ENCODE measurements at places on chromosomes 4 and X. TPM values are rescaled to one million over a fixed set of nuclear protein-coding genes. Genes with fewer than 3 reads are reported as not detected.

The CNGA1 gene
- total RNA-seq, result 0.17 TPM

The SLC10A4 gene
- 8.0 TPM for total RNA-seq

The GUF1 gene
- 8.4 TPM for total RNA-seq

The PAGE2B gene
- not detected for total RNA-seq

The SEC24D gene
- total RNA-seq, result 16.5 TPM

The PNMA6F gene
- total RNA-seq, result not detected

The NAA11 gene
- total RNA-seq, result not detected

The DSPP gene
- total RNA-seq, result not detected

The YTHDC1 gene
- total RNA-seq, result 31.0 TPM

The CXorf66 gene
- not detected for total RNA-seq

The PPBP gene
- total RNA-seq, result not detected

The CFI gene
- 0.61 TPM for total RNA-seq

The HPSE gene
- total RNA-seq, result 1.6 TPM

The ITM2A gene
- 0.38 TPM for total RNA-seq

The BCORL1 gene
- 8.4 TPM for total RNA-seq

The RAB33A gene
- total RNA-seq, result 0.28 TPM

The SH2D1A gene
- total RNA-seq, result not detected

The LRCH2 gene
- total RNA-seq, result 0.04 TPM

The FAM47A gene
- total RNA-seq, result not detected

The PHOX2B gene
- not detected for total RNA-seq

The MSX1 gene
- 11.6 TPM for total RNA-seq

The CPZ gene
- 0.44 TPM for total RNA-seq

The LONRF3 gene
- 3.3 TPM for total RNA-seq

The FLNA gene
- total RNA-seq, result 1,470 TPM

The FGFRL1 gene
- total RNA-seq, result 20.1 TPM

All from A549 treated with CpdA at 1 μM for 4 hours (cell line).